ENCODE measurements at places on chromosomes 5 and 9.

DNA sequence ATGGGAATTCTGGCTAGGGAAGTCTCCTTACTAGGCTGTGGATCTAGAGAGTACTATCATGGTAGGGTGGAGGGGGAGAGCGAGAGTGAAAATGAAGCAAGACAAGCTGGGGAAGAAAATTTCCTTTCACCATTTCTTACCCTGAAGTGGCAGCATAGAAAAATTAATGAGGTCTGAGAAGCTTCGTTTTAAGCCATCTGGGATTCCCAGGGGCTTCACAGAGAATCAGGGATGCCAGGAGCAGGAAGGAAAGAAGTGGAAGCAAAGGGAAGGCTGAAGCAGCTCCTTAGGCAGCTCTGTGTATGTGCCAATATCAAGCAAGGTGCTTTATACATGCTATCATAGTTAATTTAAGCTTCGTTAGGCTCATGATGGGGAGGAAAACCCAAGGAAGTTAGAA is 169.9 kb downstream of the ZSWIM6 start:
- DNase-seq = no peak

GRCh38 chr9:89470224-89470839 is 27.6 kb downstream of the SEMA4D start:
- no peak for DNase-seq

- DNase-seq = no peak
Observed at GRCh38 chr5:54822324-54822687, 163.1 kb downstream of the ESM1 start.

DNA sequence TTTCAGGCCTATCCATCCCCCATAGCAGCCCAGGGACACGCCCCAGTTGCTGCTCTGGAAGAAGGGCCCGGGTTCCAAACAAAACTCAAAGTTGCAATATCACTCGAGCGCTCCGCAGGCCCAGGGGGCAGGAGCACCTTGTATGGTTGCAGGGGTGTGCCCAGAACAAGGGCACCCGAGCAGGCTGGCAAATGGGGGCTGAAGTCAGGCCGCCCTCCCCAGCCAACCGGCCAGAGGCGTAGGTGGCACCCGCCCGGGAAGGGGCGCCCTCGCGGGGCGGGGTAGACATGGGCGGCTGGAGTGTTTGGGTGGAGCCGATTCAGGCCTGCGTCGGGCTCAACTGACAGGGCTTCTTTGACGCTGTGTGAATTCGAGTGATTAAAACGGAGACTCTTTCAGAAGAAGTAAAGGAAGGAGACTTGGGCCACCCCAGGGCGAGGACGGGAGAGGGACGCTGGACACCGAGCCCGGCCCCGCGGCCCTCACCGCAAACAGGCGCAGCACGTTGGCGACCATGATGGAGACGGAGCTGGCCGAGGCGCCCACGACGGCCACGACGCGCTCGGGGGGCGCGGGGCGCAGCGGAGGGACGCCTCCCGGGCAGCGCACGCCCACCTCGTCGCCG is 1.1 kb downstream of the GRM6 start:
- no peak for DNase-seq
